H1 (cell line): ENCODE measurements at places on chromosomes 2 and 18.

- H3K27ac ChIP-seq: no peak overlapping the region
- DNase-seq: no peak
- no peaks in the 10 kb centered on the region for H3K4me1 ChIP-seq
- H3K27me3 ChIP-seq: no peaks in the 10 kb centered on the region
- no peak overlapping the region for H3K4me3 ChIP-seq
- H3K36me3 ChIP-seq: no peaks in the 10 kb centered on the region
Observed at GRCh38 chr2:107511970-107512789, 314.5 kb upstream of the RGPD4 start.

- no peaks in the 10 kb centered on the region for H3K36me3 ChIP-seq
- peak overlapping the region; percentile 60 for H3K4me3 ChIP-seq
- no peak overlapping the region for H3K27ac ChIP-seq
- H3K27me3 ChIP-seq: peaks cover 35% of the 10 kb centered on the region
- peaks cover 11% of the 10 kb centered on the region for H3K4me1 ChIP-seq
- DNase-seq: peak; percentile 68
Observed at GRCh38 chr18:11752116-11752911, 63.2 kb downstream of the GNAL start.

DNA sequence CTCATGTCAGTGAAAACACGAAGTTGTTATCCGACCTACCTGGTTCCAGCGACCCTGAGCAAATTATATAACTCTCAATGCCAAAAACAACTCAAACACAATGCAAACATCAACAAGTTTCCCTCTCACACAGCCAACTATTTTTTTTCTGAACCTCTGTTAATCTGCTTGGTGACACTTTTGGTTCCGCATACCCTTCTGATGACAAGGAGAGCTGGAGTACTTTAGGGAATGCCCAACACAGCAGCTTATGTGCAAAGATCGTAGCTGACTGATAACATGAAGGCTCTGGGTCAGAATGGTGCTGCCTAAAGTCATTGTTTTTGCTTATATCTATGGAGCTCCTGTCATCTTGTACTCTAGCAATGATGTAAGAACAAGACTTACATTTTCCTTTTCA lies 72.7 kb upstream of the CCDC68 start:
- no peak for DNase-seq
- H3K4me3 ChIP-seq: no peak overlapping the region
- no peaks in the 10 kb centered on the region for H3K36me3 ChIP-seq
- H3K4me1 ChIP-seq: no peaks in the 10 kb centered on the region
- no peaks in the 10 kb centered on the region for H3K27me3 ChIP-seq
- no peak overlapping the region for H3K27ac ChIP-seq

DNA sequence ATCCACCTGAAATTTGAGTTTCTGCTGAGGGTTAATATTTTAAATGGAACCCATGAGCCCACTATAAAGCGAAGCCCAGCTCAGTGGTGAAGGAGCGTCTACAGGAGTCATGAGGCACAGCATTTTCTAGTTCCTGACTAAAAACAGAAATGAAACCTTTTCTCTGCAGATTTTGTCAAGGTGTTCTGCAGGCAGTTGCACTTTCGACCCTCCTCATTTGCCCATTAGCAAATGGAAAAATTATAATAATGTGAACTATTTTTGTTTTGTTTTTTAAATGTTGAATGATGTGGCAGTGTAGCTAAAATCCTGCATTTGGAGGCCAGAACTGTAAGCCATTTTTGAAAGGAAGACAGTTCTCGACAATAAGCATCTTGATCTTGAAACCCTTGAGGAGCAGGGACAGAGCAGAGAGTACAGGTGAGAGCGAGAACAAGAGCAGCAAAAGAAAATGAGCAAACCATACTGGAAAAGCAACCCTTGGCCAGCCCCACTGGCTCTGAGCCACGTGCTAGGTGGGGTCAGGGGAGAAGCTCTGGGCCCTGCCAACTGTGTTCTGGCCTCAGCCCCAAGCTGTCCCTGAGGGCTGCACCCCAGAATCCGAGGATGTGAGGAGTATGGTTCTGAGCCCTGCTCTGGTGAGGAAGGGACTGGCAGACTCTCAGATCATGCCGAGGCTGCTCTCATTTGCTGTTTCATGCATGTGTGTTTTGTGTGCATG lies 26.4 kb upstream of the COPS8 start:
- 0 out of 2 replicates have a peak, but pooled peaks cover 2% of the 10 kb centered on the region for H3K4me1 ChIP-seq
- no peaks in the 10 kb centered on the region for H3K27me3 ChIP-seq
- H3K4me3 ChIP-seq: no peak overlapping the region
- DNase-seq: no peak

GRCh38 chr2:105403241-105403782 lies 4.5 kb upstream of the FHL2 start:
- H3K36me3 ChIP-seq: no peaks in the 10 kb centered on the region
- no peaks in the 10 kb centered on the region for H3K4me1 ChIP-seq
- H3K27ac ChIP-seq: no peak overlapping the region
- no peak overlapping the region for H3K4me3 ChIP-seq
- H3K27me3 ChIP-seq: peaks cover 11% of the 10 kb centered on the region

GRCh38 chr2:30354621-30355020 lies 92.4 kb upstream of the LCLAT1 start:
- H3K27ac ChIP-seq: no peak overlapping the region
- no peaks in the 10 kb centered on the region for H3K36me3 ChIP-seq
- no peaks in the 10 kb centered on the region for H3K4me1 ChIP-seq
- H3K4me3 ChIP-seq: no peak overlapping the region

DNA sequence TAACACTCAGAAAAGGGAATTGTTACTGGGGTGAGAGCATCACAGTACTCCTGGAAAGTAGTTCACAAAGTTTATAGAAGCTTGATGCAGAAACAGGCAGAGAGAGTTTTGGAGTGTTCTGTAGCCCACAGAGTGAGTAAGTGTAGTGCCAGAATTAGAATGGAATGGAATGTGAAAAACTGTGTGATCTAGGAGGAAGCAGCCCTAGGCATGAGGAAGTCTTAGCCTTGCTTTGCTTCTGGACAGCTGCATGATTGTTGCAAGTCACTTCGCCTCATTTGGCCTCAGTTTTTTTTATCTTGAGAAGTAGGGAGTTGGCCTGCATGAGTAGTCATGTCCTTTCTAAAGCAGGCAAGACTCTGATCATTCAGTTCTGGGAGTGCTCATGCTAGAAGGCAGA lies 10.9 kb downstream of the SERPINB12 start:
- H3K36me3 ChIP-seq: no peaks in the 10 kb centered on the region
- DNase-seq: no peak
- no peak overlapping the region for H3K27ac ChIP-seq
- H3K4me3 ChIP-seq: no peak overlapping the region

DNA sequence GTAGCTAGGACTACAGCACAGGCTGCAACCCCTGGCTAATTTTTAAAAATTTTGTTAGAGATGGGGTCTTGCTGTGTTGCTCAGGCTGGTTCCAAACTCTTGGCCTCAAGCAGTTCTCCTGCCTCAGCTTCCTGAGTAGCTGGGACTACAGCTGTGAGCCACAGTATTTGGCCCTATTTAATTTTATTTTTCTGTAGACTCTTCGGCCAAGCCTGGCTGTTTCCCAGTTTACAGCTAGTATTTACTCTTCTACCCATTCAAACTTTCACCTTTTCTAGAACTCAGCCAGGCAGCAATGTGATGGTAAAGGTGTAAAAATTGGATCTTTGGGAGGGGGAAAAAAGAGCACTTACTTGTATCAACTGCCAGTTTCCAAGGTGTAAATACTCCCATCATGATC lies 35.3 kb downstream of the SH3RF3 start:
- no peak overlapping the region for H3K4me3 ChIP-seq
- H3K27me3 ChIP-seq: no peaks in the 10 kb centered on the region
- no peak for DNase-seq
- H3K27ac ChIP-seq: no peak overlapping the region

GRCh38 chr2:198788676-198789075 lies 669.1 kb downstream of the SATB2 start:
- no peaks in the 10 kb centered on the region for H3K36me3 ChIP-seq
- no peak overlapping the region for H3K27ac ChIP-seq
- DNase-seq: peak; percentile 10
- H3K4me3 ChIP-seq: no peak overlapping the region
- no peaks in the 10 kb centered on the region for H3K27me3 ChIP-seq
- H3K4me1 ChIP-seq: peaks cover 3% of the 10 kb centered on the region

GRCh38 chr18:44726059-44726421 lies 45.4 kb downstream of the SETBP1 start:
- no peak overlapping the region for H3K27ac ChIP-seq
- H3K4me1 ChIP-seq: peaks cover 8% of the 10 kb centered on the region
- H3K27me3 ChIP-seq: no peaks in the 10 kb centered on the region
- no peaks in the 10 kb centered on the region for H3K36me3 ChIP-seq
- DNase-seq: no peak

DNA sequence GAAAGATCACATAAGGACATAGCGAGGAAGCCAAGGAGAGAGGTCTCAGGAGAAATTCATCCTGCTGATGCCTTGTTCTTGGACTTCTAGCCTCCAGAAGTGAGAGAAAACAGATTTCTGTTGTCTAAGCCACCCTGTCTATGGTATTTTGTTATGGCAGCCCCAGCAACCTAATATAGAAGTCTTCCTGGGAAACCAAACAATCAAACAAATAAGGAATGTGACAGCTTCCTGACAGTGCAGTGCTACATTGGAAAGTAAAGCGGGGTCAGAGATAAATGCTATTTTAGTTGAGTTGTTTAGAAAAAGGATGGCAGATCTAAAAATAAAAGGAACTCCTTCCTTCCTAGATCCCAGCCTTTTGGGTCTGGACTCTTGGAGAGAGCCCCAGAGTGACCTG lies 443.2 kb upstream of the GYPC start:
- H3K27ac ChIP-seq: no peak overlapping the region
- H3K4me1 ChIP-seq: no peaks in the 10 kb centered on the region
- no peaks in the 10 kb centered on the region for H3K36me3 ChIP-seq
- no peak for DNase-seq
- H3K27me3 ChIP-seq: no peaks in the 10 kb centered on the region

DNA sequence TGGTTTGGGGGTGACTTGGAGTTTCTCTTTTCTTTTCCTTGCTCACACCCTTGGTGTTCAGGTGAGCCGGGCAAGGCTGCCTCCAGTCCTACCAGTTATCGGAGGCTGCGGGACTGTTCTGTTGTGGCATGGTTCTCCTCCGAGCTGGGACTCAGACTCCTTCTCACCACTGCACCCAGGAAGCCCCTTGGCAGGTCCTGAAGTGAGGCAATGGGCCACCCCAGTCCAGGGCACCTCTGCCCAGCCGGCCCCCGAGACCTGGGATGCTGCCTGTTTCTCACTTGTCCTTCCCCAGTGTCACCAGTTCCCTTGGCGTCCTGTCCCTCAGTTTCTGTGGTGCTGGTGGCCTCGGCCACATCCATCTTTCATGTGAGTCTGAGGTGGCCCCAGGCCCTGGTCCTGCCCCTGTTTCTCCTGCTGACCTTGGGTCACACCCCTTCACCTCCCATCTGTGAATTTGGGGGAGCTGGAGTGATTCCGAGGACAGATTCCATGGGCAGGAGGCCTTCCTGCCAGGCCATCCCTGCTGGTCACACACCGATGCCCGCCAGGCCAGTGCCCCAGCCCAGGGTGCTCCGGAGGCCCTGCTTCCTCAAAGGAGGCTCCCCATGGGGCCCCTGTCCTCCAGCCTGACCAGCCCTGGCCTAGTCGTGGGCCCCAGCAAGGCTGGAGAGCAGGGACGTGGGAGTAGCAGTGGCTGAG lies 6.6 kb upstream of the KLHL30 start:
- H3K27ac ChIP-seq: no peak overlapping the region
- no peak for DNase-seq
- H3K4me3 ChIP-seq: no peak overlapping the region
- no peaks in the 10 kb centered on the region for H3K27me3 ChIP-seq

- H3K27me3 ChIP-seq: no peaks in the 10 kb centered on the region
- no peak for DNase-seq
- no peaks in the 10 kb centered on the region for H3K4me1 ChIP-seq
- H3K36me3 ChIP-seq: no peaks in the 10 kb centered on the region
Observed at GRCh38 chr2:76946631-76947145, 575.5 kb downstream of the LRRTM4 start.

- H3K4me3 ChIP-seq: no peak overlapping the region
- H3K36me3 ChIP-seq: no peaks in the 10 kb centered on the region
- no peak overlapping the region for H3K27ac ChIP-seq
- no peaks in the 10 kb centered on the region for H3K4me1 ChIP-seq
- no peak for DNase-seq
Observed at GRCh38 chr2:122263746-122264145, 508.3 kb downstream of the TSN start.

DNA sequence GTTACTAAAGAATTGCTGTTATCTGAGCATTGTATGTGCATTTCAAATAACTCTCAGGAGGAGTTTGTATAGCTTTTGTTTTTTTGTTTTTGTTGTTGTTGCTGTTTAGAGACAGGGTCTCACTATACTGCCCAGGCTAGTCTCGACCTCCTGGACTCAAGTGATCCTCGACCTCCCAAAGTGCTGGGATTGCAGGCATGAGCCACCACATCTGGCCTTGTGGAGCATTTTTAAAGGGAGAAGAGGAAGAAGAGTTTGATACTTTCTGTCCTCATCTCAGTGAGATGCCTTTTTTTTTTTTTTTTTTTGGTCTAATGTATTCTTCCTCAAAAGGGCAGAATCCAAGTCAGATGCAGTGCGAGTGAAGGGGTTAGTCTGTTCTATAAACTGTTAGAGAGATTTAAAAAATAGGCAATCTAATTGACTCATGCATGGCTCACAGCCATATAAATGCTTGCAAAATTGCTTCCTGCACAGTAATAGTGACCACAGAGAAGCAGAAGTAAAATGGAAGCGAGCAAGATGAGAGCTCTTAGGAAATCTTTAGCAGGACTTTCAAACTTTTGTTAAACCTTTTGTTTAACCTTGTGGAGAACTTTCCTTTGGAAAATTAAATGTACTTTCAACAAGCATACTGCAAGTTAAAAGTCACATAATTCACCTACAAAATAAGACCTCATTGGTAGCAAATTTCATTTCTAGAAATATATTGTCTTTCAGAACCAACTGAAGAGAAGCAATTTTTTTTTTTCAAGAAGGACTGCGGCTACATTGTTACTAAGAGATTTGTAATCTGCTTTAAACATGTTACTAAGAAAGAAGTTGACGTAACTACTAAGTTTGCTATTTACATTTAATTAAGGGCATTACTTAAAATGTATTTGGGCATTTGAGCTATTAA lies 52.3 kb upstream of the ROCK1 start:
- no peaks in the 10 kb centered on the region for H3K36me3 ChIP-seq
- H3K4me3 ChIP-seq: no peak overlapping the region
- no peaks in the 10 kb centered on the region for H3K4me1 ChIP-seq
- H3K27me3 ChIP-seq: no peaks in the 10 kb centered on the region

GRCh38 chr2:196173505-196173904 lies 2.1 kb upstream of the STK17B start:
- peaks cover 3% of the 10 kb centered on the region; the same call in 1 of the 2 replicates for H3K4me1 ChIP-seq
- no peaks in the 10 kb centered on the region for H3K27me3 ChIP-seq
- no peak for DNase-seq
